ENCODE measurements at places on chromosomes 16 and 17.

DNA sequence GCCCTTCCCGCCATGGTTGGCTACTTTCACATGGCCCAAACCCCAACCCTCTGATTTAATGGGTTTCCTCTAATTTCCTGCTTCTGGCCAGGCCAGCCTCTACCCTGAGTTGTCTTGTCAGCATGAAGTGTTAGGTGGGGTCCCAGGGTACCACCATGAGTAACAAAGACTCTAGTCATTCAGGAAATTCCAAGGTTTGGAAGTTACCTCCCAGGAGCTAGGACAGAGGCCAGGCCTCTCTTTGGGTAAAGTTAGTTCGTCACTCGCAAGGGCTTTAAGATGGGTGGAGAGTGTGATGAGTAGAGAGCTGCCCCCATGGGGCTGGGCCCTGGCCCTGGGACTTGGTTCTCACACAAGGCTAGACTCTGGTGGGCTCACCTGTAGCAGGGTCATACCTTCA lies 54.6 kb downstream of the PLD6 start:
- ATAC-seq = no peak

DNA sequence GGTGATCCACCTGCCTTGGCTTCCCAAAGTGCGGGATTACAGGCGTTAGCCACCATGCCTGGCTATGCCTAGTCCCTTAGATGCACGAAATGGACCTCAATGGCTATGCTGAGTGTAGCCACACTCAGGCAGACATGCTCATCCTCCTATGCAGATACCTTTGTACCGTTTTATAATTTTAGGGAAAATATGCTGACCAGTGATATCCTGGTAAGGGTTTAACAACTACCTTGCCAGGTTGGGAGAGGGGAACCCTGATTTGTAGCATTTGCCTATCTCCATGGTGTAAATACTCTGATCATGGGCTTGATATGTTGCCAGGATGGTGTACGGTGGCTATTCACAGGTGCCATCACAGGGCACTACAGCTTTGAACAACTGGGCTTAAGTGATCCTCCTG lies 6.9 kb upstream of the SNF8 start:
- no peak for ATAC-seq

GRCh38 chr17:1986783-1987451 lies 38.2 kb downstream of the RTN4RL1 start:
- no peak for ATAC-seq

DNA sequence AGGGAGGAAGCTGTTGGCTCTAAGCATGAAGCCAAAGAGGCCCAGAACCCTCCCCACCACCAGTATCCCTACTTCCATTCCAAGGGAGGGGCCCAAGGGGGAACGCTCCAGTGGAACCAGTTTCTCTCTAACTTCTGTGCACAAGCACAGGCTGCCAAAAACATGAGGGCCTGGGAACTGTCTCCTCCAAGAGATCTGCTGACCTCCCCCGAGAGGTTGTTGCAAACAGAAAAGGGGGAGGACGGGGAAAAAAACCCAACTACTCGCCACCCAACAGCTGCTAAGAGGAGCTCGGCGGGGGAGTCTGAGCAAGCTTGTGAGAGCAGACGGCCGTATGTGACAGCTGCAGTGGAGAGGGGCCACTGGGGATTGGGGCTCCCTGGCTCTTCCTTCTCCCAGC lies 15.7 kb upstream of the SLC35B1 start:
- no peak for ATAC-seq

- ATAC-seq = peak; percentile 34
Measured at GRCh38 chr17:6651919-6652452, 424 bp downstream of the C17orf100 start.

- ATAC-seq = no peak
Measured at GRCh38 chr16:89785523-89786155, 30.8 kb downstream of the FANCA start.

DNA sequence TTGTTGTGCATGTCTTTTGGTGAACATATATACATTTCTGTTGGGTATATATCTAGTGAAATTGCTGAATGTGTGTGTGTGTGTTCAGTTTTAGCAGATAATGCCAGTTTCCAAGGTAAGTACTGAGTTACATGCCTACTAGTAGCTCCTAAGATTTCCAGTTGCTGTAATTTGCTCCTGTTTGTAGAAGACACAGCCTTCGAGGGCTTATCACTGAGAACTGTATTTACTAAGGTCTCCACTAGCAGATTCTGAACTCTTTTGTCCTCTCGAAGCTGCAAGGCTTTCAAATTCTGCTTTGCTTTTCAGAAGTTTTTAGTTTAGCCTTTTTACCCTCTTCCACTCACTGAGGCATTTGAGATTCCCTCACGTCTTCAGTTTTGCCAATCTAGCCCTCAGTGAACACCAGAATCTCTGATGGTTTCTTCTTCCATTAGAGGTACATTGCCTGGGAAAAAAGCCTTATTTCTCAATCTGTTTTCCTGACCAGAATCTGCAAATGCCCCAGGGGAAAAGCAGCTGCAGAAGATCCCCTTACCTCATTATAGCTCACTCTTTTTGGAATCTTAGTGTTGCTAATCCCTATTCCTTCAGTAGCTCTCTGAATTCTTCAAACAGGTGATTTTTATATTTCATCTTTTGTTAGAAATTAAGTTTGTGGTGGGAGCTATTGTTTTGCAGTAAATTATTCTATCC lies 52.9 kb downstream of the NF1 start:
- ATAC-seq = no peak

DNA sequence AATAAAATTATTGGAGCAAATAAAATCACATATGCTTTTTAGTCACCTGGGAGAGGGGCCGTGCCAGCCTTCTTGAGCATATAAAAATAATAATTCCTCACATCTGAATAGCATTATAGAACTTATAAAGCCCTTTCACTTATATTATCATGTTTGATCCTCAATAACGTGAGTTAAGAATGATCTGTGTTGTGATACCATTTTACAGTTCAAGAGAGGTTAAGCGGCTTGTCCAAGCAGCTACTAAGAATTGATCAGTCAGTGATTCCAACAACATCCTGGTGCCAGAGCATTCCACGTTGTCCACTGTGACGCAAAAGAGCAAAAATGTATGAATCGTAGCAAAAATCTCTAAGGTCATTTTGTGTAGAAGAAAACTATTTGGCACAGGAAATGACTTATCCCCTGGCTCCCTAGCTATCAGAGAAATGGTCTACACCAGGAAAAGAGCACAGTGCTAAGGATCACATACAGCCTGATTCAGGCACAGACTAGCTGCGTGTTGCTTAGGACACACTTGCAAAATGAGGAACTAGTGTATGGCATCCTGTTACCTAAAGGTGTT lies 33.0 kb downstream of the ANKFN1 start:
- ATAC-seq = no peak

- ATAC-seq = no peak
Measured at GRCh38 chr17:76495663-76496400, 5.4 kb downstream of the RHBDF2 start.

DNA sequence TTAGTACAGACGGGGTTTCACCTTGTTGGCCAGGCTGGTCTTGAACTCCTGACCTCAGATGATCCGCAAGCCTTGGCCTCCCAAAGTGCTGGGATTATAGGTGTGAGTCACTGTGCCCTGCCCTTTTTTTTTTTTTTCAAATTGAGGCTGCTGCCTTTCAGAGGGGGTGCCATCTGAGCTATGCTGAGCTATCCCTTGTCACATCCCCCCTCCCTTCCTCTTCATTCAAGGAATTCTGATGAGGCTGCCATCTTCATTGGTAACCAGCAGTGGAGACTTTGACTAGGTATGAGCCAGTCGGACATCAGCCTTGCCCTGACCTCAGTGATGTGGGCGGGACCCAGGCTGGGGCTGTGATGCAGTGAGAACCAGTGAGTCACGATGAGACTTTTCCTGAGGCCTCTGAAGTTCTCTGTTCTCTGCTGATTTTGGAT lies 24.4 kb upstream of the GPT2 start:
- peak; percentile 92 for ATAC-seq

DNA sequence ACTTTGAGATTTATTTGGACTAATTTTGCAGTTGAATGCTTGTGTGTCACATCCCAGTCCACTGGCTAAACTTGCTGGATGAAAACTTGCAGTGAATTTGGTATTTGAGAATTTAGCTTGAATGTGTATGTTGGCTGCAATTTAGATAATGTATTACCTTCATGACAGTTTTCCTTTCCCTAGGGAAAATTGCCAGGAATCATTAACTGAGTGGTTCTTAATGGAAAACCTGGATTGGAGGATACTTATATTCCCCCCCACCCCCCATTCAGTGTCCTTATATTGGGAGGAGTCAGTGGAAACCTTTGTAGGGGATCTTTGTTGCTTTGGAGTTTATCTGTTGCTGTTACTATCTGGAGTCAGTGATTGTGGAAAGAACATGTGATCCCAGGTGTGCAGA lies 67.6 kb downstream of the KPNA2 start:
- no peak for ATAC-seq

DNA sequence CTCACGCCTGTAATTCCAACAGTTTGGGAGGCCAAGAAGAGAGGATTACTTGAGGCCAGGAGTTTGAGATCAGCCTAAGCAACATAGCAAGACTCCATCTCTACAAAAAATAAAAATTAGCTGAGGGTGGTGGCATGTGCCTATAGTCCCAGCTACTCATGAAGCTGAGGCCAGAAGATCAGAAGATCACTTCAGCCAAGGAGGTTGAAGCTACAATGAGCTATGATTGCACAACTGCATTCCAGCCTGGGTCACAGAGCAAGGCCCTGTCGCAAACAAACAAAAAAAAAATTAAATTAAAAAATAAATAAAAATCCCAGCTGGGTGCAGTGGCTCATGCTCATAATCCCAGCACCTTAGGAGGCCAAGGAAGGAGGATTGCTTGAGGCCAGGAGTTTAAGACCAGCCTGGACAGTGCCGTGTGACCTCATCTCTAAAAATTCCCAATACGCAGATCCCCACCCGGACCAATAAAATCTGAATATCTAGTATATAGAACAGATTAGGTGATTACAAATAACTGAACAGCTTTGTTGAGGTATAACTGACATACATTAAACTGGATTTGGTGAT lies 18.2 kb upstream of the ATF7IP2 start:
- no peak for ATAC-seq

DNA sequence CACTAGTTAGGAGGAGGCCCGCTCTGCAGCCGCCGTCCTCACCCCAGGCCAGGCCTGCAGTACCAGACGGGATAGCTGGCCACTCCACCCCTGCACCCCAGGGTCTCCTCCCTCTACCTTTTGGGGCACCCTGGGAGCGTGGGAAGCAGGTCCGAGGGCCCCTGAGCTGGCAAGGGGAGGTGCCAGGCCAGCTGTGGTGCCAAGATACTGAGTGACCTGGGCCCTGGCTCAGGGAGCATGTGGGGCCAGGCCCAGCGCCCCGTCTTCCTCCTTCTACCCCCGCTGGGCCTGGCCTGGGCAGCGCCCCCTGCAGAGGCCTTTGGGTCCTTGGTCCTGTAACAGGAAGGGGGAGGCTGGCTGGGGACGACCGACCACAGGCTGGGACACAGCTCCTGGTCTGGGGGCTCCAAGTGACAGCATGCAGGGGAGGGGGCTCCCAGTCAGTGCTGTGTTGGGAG lies 13.0 kb downstream of the PAM16 start:
- no peak for ATAC-seq

- ATAC-seq = peak; percentile 39
Measured at GRCh38 chr17:80395402-80396151, 19.4 kb upstream of the ENDOV start.

DNA sequence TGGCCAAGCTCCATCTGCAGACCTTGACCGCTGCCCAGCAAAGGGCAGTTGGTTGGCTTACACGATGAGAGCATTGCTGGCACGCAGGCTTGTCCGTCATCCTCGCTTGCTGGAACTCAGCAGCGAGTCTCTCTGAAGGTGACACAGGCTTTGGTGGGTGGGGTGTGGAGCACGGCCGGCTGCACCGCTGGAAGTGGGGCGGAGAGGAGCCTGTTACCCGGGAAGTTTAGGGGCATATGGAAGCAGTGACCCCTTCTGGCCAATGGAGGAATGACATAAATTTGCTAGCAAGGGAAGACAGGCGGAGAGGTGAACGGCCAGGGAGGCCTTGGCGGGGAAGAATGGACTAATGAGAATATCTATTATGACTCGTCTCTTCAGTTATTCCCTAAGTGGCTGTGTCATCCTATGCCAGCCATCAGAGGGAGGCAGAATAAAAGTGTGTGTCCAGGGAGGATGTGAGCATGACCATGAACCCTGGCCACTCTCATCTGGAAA lies 65.9 kb upstream of the SDK2 start:
- peak; percentile 66 for ATAC-seq

- no peak for ATAC-seq
Measured at GRCh38 chr16:63037761-63038396, 1001.6 kb upstream of the CDH8 start.

DNA sequence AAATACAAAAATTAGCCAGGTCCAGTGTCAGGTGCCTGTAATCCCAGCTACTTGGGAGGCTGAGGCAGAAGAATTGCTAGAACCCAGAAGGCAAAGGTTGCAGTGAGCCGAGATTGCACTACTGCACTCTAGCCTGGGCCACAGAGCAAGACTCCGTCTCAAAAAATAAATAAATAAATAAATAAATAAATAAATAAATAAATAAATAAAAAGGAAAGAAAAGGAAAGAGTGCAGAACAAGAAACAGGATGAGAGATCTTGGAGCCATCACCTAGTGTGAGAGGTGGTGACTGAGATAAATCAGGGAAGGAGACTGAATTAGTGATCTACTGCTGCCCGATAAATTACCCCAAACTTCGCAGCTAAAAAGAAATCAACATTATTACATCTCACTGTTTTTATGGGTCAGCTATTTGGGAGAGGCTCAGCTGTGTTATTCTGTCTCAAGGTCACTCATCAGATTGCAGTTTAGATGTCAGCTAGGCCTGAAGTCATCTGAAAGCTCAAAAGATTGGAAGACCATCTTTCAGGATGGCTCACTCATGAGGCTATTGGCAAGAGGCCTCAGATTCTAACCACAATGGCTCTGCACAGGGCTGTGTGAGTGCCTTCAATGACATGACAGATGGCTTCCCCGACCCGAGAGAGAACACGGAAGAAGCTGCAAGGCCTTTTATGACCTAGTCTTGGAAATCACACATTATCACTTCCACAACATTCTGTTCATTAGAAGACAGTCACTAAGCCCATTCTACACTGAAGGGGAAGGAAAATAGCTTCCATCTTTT lies 66.4 kb downstream of the CMC2 start:
- ATAC-seq = no peak

- peak; percentile 75 for ATAC-seq
Measured at GRCh38 chr17:20992987-20993862, 49.6 kb downstream of the USP22 start.

GRCh38 chr16:81405702-81406113 lies 38.9 kb upstream of the CMIP start:
- no peak for ATAC-seq

GRCh38 chr17:79138826-79139225 lies 64.2 kb downstream of the ENGASE start:
- ATAC-seq = no peak

GRCh38 chr17:32345951-32346600 lies 3.9 kb upstream of the ZNF207 start:
- ATAC-seq = no peak

- ATAC-seq = no peak
Measured at GRCh38 chr17:19426631-19427030, 15.6 kb downstream of the RNF112 start.
